Aorta (tissue), 5 donors: ENCODE measurements at places on chromosomes 5 and 9. TPM values are rescaled to one million over a fixed set of nuclear protein-coding genes. Genes with fewer than 3 reads are reported as not detected.

GRCh38 chr5:58860680-58861079 lies 277.8 kb downstream of the RAB3C start:
- no peak for DNase-seq

The ERCC6L2 gene
- 54.5 TPM for total RNA-seq

DNA sequence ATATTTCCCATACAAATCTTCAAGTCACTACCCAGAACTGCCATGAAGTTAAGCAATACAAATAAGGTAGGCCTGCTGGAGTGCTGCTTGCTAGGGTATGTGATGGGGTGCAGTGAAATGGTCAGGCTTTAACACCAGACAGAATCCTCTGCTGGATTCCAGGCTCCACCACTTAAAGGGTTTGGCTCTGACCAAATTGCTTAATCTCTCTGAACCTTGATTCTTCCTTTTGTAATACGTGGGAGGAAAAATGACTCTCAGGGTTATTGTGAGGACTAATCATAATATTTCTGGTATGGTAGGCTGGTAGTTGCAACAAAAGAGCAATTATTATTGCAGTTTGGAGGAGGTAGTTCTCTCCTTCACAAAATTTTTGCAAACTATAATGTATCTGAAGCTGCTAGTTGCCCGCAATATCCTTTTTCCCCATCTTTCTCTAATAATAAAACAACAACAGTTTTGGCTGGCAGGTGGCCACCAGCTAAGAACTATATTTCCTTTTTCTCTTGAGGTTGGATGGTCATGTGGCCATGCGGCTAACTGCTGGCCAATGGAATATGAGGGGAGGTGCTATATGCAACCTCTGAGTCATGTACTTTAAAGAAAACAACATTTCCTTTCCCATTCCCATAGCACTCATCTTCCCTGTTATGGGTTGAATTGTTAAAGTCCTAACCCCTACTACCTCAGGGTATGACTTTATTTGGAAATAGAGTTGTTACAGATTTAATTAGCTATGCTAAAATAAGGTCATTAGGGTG lies 44.1 kb downstream of the CCL28 start:
- DNase-seq: no peak

DNA sequence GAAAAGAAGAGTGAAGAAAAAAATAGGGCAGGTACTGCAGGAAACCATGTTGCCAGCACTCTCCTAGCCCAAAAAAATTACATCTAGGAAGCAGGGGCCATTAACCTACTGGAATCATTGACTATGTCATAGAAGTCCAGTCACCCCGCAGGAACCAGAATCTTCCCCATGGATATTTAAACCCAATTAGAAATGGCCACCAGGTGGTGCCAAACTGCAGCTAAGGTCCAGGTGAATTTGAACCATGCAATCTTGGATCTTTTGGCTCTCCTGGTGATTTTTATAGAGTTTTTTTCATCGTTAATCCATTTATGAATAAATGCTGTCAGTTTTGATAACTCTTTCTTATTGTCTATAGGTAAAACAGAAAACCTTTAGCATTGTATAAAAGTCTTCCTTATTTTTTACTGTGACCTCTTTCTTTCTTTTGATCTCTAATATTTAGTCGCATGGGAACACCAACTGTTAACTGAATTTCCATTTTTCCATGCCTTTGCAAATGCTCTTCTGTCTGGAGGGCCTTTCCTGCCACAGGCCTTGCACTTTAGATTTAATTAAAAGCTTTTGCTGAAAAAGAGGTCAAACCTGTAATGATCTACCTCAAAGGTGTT lies 147.5 kb upstream of the FGF10 start:
- no peak for DNase-seq

GRCh38 chr5:159489779-159490178 lies 159.5 kb upstream of the IL12B start:
- DNase-seq: no peak

The PCDHGA8 gene
- total RNA-seq: 3.0 TPM

DNA sequence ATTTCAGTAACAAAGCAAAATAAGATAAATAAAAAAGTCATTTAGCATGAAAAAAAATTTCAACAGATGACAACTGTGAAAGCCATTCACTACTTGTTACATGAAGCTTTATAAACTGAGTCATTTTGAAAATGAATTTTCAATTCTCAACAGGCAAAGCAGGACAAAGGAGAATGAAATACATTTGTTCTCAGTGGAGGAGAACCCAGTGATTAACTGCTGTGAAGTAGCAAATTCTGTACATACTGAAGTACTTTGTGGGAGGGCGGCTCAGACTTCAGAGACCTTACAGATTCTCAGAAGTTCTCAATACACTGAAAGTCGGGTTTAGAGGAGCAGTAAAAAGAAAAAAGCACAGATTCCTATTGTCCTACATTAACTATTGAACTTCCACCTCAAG lies 21.7 kb downstream of the SKIC3 start:
- no peak for DNase-seq

The MAML1 gene
- 26.1 TPM for total RNA-seq

The KIF12 gene
- total RNA-seq: not detected

DNA sequence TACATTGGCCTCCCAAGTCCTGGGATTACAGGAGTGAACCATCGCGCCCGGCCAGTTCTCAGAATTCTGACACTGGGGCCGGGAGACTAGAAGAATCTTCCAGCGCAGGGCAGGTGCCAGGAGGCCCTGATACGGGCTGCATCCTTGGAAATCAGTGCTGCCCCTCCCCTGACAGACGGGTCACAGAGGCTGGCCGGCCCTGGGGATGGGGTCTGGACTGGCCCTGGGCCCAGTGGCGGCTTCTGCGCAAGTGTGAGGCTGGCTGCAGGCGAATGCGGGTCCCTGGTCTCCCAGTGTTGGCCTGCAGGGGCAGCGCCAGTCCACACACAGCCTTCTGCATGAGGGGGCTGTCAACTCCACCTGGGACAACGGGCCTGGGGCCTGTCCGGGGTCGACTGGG lies 831 bp upstream of the TBC1D9B start:
- DNase-seq: no peak

The CERT1 gene
- 41.7 TPM for total RNA-seq

GRCh38 chr5:134394932-134395331 lies 16.7 kb downstream of the CDKN2AIPNL start:
- no peak for DNase-seq

DNA sequence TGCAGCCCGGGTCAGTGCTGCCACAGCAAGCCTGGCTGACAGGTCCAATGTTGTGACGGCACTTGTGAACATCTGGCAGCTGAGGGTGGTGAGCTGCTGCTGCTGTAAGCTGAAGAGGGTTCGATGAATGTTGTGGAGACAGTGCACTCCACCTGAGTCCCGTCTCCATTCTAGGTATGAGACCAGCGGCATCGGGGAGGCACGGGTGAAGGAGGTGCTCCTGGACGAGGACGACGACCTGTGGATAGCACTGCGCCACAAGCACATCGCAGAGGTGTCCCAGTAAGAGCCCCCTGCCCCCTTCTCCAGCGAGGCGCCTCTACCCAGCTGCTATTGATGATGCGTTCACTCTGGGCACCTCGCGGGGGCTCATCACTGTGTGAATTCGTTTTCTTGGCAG lies 38.9 kb upstream of the CFAP157 start:
- no peak for DNase-seq

DNA sequence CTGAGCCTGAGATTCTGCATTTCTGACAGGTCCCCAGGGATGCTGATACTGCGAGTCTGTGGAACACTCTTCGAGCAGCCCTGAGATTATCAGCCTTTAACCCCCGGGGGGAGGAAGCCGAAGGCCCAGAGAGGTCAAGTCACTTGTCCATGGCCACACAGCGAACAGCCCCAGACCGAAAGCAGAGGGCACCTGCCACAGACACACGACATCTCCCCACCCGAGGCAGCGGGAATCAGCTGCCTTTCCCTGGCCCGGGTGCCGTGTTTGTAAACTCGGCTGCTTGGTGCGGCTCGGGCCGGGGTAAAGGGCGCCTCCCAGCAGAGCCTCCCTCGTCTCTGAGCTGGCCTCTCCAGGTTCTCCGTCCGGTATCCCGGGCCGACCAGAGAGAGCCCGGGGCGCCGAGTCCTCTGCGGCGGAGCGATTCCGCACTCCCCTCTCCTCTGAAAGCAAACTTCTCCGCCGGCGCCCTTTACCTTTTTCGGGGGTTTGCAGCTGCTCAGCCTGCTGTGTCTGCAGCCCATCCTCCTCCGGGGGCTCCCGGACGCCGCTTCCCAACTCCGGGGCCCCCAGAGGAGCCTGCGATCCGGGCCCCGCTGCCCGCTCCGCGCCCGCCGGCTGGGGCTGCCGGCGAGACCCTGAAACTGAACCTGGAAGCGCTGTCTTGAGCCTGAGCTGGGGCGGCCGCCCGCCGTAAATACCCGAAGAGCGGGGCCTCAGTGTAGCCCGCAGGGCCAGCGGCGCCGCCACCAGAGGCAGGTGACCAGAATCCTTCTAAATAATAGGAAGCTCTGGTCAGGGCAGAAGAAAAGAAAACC lies at the start of gene CCDC69:
CCDC69 (minus strand) TSS at position 646 of the 818 bp plus-strand sequence; CDS start at position 524, 122 bp downstream.
- DNase-seq: peak; percentile 92

The ZBED3 gene
- 11.7 TPM for total RNA-seq

DNA sequence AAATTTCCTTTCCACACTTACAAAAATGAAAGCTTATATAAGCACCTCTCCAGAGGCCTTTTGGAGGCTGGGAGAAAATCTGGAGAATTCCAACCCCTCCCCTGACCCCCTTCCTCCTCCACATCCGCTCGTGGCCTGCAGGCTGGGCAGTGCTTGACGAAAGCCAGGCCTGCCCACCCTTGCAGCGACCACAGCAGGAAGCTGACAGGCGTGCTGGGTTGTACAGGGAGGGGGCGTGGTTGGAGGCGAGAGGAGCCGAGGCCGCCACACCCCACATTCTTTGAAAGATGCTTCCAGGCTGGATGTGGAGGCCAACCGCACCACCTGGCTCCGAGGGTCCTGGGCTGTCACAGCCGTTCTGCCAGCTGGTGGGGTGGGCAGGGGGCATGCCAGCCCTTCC lies 47.8 kb upstream of the IER5L start:
- DNase-seq: no peak
